ENCODE measurements at places on chromosomes 1 and 21.

- no peak for DNase-seq
Observed at GRCh38 chr21:43274946-43275310, 106.1 kb downstream of the CRYAA start.

GRCh38 chr1:181044449-181044966, 10.7 kb downstream of the MR1 start:
- DNase-seq = no peak

- no peak for DNase-seq
Observed at GRCh38 chr1:193031431-193031830, 27.7 kb downstream of the UCHL5 start.

GRCh38 chr1:100268202-100268601, 2.2 kb downstream of the RTCA start:
- DNase-seq = no peak

DNA sequence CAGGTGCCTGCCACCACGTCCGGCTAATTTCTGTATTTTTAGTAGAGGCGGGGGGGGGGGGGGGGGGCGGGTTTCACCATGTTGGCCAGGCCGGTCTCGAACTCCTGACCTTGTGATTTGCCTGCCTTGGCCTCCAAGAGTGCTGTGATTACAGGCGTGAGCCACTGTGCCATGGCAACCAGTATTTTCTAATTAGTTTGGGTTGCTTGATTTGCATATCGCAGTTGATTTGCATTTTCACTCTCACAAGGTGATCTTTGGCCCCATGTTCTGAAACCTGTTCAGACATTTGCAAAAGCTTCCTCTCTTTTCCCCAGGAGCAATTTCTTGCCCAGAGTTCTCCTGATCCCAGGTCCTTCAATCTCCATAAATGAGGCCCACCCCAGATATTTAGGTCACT, 1.7 kb downstream of the TOR3A start:
- DNase-seq = no peak

DNA sequence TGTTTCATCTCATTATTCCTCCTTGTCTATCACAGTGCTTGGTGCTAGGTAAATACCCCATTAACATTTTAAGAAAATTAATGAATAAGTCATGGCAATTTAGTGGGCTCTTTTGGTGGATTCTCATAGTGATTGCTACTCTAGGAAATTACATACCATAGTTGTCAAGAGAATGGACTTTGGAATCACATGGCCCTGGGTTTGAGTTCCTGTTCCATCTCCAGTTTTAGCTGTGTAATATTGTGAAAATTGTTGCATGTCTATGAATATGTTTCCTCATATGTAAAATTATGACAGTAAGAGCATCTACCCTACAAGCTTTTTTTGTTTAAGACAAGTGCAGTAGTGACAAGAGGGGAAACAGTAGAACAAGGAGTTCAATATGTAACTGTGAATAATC, 20.7 kb downstream of the WDTC1 start:
- DNase-seq = no peak

DNA sequence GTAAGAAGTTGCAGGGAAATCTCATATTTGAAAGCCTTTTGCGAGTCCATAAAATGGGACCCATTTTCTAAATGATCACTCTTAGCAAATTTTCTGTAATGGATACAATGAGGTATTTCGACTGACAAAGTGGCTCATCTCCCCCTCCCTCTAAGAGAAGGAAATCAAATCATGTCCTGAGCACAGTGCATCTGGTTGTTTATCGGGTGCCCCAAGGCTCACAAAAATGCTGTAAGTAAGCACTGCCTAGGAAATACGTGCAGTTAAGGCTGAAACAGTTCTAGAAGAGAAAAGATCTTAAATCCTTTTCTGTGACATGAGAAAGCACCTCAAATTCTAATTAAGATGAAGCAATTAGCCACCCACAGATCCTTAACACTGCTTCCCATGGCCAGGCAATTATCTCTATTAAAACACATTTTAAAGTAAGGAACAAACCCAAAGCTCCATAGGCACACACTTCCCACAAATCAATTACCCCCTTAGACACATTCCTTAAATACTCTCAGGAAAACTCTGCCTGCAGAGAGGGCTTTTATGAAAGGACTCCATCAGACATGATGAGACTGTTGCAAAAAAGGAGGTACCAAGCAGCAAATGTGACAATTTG, 216.3 kb downstream of the KCNH1 start:
- no peak for DNase-seq

- DNase-seq = no peak
Observed at GRCh38 chr1:88327391-88328267, 356.4 kb upstream of the PKN2 start.

GRCh38 chr1:80003250-80003649, 996.7 kb upstream of the ADGRL4 start:
- no peak for DNase-seq

DNA sequence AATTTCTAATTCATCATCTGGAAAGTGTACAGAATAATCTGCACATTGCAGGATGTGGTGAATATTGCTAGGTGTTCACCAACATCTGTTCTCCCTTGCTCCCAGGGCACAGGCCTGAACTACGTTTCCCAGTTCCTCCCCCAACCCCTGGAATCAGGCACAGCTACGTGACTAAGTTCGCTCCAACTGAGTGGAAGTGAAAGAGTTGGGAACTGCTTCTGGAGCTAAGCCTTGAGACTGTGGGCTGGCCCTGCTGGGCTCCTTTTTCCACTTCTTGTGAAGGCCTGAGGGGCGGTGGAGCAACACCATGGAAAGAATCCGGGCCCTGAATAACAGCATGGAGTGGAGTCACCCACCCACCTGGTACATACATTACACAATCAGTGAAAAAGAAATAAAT, 534.6 kb downstream of the SMYD3 start:
- DNase-seq = no peak

- no peak for DNase-seq
Observed at GRCh38 chr1:201454608-201455007, 14.4 kb downstream of the PHLDA3 start.

- no peak for DNase-seq
Observed at GRCh38 chr1:243179720-243180119, 75.4 kb downstream of the CEP170 start.

- no peak for DNase-seq
Observed at GRCh38 chr1:232596666-232597303, 33.1 kb downstream of the SIPA1L2 start.

GRCh38 chr1:36095760-36096405, 7.2 kb downstream of the ADPRS start:
- DNase-seq = no peak

DNA sequence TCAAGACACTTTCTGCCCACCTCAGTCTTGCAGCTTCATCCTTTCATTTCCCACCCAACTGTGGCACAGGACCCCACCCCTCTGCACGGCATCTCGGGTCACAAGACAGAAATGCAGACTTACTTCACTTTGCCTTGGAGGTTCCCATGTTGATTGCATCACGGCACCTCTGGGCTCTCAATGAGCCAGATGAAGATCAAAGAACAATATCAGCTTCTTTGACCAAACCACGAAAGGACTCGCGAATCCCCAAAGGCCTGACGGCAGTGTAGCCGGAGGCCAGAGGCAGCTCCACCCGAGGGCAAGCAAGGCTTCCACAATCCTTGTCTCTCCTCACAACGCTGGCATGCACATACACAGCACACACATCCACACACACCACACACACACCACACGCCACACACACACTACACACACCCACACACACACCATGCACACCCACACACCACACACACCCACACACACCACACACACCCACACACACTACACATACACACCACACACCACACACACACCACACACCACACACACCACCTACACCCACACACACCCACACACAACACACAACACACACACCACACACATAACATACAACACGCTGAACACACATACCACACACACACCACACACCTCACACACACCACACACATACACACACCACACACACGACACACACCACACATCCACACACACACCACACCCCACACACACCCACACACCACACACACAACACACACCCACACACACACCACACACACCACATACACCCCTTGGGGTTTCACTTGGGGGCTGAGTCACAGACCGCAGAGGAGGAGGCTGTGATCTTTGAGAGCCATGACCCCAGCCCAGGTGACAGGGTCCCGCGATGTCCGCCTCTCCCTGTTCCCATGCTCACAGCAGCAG, 35.8 kb downstream of the UBASH3A start:
- DNase-seq = no peak

- no peak for DNase-seq
Observed at GRCh38 chr1:227265891-227266290, 52.4 kb downstream of the CDC42BPA start.

- DNase-seq = no peak
Observed at GRCh38 chr1:6133146-6133895, 46.8 kb downstream of the CHD5 start.
